ENCODE measurements at places on chromosomes 2 and 18.

DNA sequence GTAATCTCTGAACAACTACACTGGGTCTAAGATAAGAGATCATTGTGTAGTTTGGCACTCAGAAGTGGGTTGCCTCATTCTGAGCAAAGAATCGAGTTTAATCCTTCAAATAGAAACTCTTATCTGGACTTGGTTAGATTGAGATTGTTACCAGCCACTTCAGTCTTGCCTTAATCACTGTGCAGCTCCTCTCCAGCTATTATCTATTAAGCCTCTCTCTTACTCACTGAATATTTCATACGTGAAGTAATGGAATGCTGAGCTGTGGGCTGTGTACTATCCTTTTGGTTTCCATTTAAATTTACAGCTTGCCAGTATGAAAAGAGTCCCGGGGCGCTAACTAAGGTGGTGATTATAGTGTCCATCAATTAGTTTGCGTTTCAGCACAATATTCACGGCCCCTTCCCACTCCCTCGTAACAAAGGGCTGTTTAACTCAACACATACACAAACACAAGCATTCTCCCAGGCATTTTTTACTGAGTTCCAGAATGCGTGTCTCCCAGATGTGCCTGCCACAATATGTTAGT is 65.7 kb upstream of the NCKAP5 start:
- DNase-seq: no peak

DNA sequence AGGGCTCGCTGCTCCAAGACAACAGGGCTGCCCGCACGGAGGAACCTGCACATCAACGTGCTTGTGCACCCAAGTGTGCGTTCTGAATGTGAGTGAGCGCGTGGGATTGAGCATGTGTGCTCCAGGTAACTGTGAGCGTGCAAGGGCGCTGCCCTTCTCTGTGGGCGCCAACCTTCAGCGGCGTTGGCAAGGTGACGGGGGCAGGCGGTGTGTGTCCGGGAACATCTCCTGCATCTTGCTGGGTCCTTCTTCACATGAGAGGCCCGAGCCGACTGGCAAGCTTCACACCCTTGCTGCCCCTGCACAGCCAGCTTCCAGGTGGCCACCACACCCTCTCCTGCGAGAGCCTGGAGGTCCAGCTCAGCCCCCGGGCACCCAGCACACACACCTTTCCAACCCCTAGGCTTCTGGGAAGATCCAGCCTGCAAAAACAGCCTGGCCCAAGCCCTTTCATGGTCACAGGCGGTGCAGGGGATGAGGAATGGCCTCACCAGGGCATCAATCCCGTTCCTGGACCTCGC is 220.9 kb downstream of the HDAC4 start:
- DNase-seq: no peak

DNA sequence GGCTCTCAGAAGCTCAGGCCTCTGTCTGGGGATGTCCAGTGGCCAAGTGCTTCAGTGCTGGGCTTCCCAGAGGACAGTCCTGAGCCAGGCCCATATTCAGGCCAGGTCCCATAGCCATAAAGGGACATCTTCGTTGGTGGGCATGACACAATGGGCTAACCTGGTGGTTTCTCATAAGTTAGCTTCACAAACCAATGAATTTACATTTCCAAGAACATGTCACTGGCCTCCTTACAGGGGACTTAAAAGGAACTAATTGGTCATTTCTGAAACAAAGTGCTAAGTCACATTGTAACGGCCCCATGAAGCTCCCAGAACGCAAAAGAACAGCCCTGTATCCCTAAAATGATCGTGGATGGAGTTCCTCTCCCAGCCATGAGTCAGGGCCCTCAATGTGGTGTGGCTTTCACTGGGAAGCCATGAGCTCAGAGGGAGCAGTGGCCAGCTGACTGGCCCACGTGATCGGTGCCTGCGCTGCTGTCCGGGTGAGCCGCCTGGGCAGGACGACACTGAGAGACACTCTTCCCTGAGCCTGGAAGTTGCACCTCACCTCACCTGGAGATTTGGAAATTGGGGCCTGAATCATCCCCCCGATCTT is 163.7 kb upstream of the APCDD1 start:
- no peak for DNase-seq

DNA sequence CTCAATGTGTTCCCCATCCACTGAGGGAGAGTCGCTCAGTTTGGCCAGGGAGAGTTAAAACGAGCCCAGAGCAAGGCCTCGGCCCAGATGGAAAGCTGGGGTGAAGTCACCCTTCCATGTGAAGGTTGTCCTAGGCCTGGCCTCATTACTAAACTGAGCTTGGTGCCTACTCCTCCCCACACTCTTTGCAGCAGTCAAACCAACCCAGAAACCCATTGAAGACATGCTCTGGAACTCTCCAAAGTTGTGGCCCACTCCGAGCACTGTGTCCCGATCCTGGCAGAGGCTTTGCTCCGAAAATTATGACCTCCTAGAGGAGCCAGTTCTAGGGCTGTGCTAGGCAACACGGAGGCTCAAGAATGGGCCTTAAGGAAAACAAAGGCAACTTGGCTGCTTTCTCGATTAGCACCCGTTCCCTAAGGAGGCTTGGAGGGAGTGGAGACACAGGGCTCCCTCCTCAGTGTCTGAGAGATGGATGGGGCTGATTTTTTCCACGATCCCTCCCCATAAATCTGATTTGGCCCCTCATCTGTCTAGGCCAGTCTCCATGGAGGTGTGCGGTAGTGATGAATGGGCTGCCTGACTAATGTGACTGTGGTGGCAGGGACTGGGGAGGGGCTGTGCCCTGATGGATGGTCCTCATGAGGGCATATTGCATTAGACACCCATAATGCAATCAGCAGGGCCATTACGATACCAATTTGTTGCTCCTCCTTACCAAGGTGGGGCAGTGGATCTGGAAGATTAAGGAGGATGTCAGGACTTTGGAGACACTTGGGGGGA is 11.7 kb upstream of the CYP26B1 start:
- DNase-seq: no peak

GRCh38 chr2:143684551-143685320 is 555.5 kb downstream of the ARHGAP15 start:
- DNase-seq: no peak

DNA sequence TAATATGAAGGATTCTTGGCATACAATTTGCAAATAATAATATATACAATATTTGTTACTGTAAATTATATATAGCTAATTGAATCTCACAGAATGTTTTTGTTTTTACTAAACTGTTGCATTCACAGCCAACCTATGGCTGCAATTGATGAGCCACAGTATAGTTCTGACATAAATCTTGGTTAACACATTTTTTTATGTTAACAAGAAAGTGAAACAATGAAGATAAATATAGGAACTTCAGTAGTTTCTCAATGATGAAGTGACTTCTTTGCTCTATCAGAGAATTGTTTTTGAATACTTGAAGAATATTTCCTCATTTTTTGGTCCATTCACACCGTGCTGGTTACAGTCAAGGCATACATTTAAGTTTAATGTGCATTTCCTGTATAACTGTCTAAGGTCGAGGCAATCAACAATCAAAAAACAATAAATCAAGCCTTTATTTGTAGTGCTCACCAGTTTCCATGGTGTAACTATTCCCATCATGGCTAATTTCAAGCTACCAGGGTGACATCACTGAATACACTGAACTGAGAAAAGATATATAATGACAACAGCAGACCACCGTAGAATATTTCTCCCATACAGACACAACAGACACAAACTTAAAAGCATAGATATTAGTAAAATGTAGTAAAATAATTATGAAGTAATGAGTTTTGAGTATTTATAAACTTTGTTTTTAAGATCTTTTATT is 12.9 kb upstream of the ETAA1 start:
- no peak for DNase-seq

DNA sequence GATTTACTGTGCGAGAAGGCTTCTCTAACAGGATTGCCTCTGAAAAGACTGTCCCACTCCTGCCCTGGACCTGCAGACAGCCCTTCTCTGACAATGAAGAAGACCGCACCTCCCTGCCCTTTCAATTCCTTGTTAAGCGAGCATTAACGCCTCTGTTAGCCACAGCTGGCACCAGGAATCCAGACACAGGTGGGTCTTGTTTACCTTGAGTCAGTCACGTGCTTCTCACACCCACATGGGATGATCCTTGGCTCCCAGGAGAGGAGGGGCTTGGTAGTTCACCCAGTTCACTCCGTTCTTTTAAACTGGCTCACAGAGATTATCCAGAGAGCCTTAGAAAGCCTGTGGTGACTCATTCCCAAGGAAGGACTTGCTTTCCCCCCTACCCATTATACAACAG is 410.5 kb upstream of the MEIS1 start:
- no peak for DNase-seq

GRCh38 chr2:240095556-240096523 is 40.3 kb downstream of the COPS9 start:
- no peak for DNase-seq

- no peak for DNase-seq
Measured at GRCh38 chr2:30276455-30276911, 45.1 kb downstream of the LBH start.

GRCh38 chr18:36035253-36035652 is 32.1 kb downstream of the RPRD1A start:
- DNase-seq: no peak

DNA sequence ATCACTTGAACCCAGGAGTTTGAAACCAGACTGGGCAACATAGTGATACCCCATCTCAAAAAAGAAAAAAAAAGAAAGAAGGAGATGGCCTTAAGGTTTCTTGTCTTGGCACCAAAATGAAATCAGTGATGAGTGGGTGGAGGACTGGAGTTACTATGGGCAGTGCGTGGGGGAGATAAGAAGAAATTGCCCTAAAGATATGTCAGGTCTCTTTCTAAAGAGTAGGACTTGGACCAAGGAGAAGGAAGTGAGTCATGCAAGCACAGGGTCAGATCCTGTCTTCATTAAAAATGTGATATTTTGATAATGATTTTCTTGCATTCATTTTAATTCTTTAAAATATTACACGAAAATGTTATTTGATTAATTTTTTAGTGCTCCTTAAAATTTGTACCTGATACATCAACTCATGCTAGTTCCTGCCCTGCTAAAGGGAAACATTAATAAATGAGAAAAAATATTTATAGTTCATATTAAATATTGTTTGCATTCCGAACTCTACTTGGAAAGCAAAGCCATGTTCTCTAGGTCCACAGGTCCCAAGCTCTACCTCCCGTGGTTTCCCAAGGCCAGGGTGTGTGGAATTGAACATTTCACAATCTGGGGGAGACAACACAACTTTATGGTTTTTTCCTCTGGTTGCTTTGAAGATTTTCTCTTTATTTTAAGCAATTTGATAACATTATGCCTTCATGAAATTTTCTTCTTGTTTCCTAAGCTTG is 62.6 kb upstream of the CTLA4 start:
- no peak for DNase-seq

- DNase-seq: peak; percentile 59
Measured at GRCh38 chr2:189791338-189792042, 7.2 kb downstream of the PMS1 start.

GRCh38 chr2:62713837-62714236 is 8.3 kb downstream of the EHBP1 start:
- DNase-seq: no peak

DNA sequence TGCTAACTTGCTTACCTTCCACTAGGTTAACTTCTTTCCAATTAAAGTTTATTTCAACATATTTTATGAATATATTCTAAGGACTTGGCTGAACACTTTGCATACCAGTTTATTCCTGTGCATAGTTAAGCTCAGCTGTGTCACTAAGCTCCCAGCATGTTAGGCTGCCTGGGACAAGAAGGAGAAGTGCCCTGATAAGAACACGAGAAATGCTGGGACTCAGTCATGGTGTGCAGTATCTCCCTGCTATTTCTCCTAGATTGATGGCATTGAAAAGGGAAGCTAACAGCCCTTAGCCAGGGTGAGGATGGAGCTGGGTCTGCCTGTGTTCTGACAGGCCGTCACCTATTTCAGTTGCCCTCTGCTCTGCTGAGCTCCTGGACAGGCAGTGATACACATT is 164.3 kb downstream of the TRABD2A start:
- DNase-seq: no peak

- no peak for DNase-seq
Measured at GRCh38 chr2:24493713-24494112, 2.7 kb downstream of the NCOA1 start.

DNA sequence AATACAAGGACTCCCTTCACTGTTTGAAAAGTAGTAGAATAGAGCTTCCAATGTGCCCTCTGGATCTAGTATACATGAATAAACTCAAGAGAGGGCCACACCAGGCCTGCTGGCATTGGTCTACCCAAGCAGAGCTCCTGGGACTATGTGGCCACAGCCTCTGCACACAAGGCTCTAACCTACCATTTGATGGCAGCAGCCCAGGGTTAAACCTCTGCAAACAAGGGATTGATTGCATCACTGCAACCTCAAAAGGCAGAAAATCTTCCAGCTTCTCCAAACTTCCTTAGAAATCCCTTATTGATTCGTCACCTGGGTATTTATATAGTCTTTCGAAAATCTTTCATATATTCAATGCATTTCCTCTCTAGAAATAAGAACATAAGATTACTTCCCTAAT is 147.6 kb upstream of the SETBP1 start:
- DNase-seq: no peak

GRCh38 chr2:134512734-134513464 is 205.9 kb downstream of the TMEM163 start:
- DNase-seq: no peak

DNA sequence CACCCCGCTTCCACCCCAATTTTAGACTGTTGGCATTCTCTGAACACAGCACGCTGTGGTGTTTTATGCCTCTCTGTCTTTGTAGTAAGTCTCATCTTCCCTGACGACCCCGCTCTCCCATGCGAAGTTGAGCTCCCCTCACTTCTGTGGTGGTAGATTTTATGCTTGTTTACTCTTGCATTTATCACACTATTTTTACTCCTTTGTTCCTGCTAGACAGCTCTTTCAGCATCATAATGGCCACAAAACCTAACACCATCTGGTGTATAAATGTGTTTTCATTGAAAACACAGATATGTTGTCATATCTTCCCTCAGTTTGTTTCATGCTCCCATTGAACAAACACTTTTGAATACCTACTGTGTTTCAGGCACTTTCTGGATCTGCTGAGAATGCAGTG is 57.1 kb downstream of the PKP4 start:
- DNase-seq: no peak

- peak; percentile 15 for DNase-seq
Measured at GRCh38 chr18:36572135-36572856, 256.5 kb downstream of the TPGS2 start.

- no peak for DNase-seq
Measured at GRCh38 chr18:68034296-68034695, 517.8 kb upstream of the DSEL start.

GRCh38 chr2:144334551-144334950 is 185.4 kb downstream of the ZEB2 start:
- DNase-seq: no peak
